Thoracic aorta endothelial cell (primary cell): ENCODE measurements at places on chromosomes 2 and 18. TPM values are rescaled to one million over a fixed set of nuclear protein-coding genes. Genes with fewer than 3 reads are reported as not detected.

Gene CHRND
- total RNA-seq = not detected in 2 replicates

Gene CRYBA2
- total RNA-seq = not detected in 2 replicates

Gene ALPP
- not detected in 2 replicates for total RNA-seq

Gene FKBP1B
- 11.2 and 13.4 TPM in 2 replicates for total RNA-seq

Gene CGREF1
- 1.3 and 3.0 TPM in 2 replicates for total RNA-seq

Gene CCDC150
- 19.7 and 26.3 TPM in 2 replicates for total RNA-seq

Gene NHEJ1
- 21.4 and 21.9 TPM in 2 replicates for total RNA-seq

Gene STEAP3
- total RNA-seq = 20.3 and 27.9 TPM in 2 replicates

Gene PSMA8
- total RNA-seq = not detected in 2 replicates

Gene TTC27
- 30.3 and 32.3 TPM in 2 replicates for total RNA-seq

Gene ATG4B
- 49.3 and 52.5 TPM in 2 replicates for total RNA-seq

Gene ALKAL2
- total RNA-seq = not detected in 2 replicates

Gene SLC40A1
- 6.1 and 34.2 TPM in 2 replicates for total RNA-seq
